ENCODE measurements at places on chromosomes 6 and 20.

- no peak for DNase-seq
Observed at GRCh38 chr6:90351696-90352095, 55.1 kb upstream of the BACH2 start.

GRCh38 chr20:36150489-36150846 lies 4.1 kb upstream of the EPB41L1 start:
- DNase-seq: no peak

DNA sequence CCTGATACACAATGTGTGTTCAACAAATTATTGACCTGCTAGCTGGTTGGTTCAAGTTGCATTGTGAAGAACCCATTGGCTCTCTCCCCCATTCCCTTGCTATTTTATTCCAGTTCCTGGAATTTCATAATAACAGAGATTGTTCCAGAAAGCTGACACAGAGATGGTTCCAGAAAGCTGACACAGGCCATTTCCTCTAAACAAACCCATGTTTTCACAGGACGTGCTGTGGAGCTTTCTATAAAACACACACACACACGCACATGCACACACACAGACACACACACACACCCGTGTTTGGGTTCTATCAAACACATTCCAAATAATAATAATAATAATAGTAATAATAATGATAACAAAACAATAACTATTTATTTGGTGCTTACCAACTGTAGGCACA lies 259.1 kb downstream of the CLIC5 start:
- no peak for DNase-seq

DNA sequence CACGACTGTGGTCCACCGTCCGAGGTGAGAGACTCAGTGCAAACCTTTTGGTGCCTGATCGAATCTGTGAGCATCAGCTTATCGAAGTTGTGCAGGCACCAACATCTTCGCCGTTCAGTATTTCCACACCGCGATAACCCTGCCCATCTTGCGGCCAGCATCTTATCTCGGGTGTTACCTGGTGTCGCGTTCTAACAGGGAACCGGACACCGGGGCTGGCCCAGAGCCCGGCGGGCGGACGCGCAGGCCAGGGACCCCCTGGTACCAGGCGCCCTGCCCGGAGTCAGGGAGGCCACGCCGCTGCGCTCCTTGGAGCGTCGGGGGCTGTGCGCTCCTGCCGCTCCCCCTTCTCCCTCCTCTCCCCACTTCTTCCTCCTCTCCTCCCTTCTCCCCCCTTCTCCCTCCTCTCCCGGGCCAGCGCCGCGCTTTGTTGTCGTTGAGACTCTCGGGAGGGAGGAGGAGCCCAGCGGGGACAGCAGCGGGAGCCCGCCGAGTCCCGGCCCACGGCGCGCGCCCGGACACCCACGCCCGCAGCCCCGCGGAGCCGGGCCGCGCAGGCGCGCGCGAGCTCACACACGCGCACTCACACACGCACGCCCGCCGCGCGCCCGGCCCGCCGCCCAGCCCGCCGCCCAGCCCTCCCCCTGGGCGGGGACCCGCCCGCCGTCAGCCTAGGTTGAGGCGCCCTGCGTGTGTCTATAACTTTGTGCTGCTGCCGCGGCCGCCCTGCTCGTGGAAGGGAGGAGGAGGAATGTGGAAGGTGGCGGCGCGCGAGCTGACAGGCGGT lies 1.4 kb upstream of the FOXO3 start:
- peak; percentile 89 for DNase-seq

All from activated CD4-positive, alpha-beta T cell treated with anti-CD3 and anti-CD28 coated beads for 36 hours (primary cell).